ENCODE measurements at places on chromosomes 11 and 22.

DNA sequence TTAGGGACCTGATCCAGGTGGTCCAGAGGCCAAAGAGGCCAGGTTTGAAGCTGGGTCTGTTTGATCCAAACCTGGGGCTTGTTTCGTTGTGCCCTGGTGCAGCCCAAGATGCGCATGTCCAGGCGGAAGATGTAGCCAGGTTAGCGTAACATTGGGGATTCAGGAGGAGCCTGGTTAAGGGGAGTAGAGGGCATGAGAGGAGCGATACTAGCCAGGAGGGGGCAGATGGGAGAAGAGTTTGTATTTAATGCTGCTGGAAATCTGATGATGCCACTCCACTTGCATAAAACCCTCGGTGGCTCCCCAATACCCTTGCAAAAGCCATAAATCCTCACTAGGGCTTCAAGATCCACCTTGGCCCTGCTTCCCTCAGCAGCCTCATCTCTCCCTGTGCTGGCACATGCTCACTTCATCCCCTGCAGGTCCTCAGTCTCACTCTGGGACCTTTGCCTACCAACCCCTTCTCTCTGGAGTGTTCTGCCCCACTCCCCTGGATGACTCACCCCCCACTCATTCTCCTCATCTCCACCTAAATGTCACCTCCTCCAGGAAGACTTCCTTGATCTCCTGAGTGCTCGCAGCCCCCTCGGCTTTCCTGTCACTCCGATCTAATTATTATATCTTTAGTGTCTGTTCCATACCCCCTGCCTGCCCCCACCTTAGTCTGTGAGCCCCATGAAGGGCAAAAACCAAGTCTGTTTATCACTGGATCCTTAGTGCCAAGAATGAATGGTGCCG, 95.9 kb downstream of the MIAT start:
- DNase-seq: no peak

GRCh38 chr11:131924457-131925201, 554.2 kb downstream of the NTM start:
- DNase-seq: no peak

- DNase-seq: no peak
Measured at GRCh38 chr22:23128269-23129108, 13.3 kb downstream of the RSPH14 start.

- no peak for DNase-seq
Measured at GRCh38 chr11:34182921-34183685, 77.7 kb downstream of the NAT10 start.

DNA sequence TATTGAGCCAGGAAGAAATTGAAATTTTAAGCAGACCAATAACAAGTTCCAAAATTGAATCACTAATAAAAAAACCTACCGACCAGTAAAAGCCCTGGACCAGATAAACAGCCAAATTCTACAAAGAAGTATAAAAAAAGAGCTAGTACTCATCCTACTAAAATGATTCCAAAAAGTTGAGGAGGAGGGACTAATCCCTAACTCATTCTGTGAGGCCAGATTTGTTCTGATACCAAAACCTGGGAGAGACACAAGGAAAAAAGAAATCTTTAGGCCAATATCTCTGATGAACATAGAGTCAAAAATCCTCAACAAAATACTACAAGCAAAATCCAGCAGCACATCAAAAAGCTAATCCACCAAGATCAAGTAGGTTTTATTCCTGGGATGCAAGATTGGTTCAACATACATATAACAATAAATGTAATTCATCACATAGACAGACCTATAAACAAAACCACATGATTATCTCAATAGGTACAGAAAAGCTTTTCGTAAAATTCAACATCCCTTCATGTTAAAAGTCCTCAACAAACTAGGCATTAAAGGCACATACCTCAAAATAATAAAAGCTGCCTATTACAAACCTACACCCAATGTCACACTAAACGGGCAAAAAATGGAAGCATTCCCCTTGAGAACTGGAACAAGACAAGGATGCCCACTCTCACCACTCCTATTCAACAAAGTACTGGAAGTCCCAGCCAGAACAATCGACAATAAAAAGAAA, 13.1 kb downstream of the OR52A5 start:
- no peak for DNase-seq

- DNase-seq: no peak
Measured at GRCh38 chr11:80937842-80938241, 1497.0 kb upstream of the TENM4 start.

DNA sequence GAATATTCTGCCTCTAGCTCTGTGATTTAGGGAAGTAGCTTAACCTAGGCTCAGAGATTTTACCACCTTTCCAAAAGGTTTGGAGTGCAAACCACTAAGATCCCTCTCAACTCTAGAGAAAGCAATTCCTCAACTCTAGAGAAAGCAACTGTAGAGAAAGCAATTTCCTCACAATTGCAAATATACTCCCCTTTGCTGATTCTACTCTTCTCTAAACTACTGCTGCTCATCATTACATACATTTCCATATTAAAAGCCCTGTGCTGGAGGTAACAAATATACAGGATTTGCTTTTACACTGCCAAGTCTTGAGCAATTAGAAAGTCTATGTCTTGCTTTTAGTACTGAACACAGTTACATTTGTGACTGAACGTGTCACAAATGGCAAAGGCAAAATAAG, 48.2 kb downstream of the ALG9 start:
- DNase-seq: no peak

DNA sequence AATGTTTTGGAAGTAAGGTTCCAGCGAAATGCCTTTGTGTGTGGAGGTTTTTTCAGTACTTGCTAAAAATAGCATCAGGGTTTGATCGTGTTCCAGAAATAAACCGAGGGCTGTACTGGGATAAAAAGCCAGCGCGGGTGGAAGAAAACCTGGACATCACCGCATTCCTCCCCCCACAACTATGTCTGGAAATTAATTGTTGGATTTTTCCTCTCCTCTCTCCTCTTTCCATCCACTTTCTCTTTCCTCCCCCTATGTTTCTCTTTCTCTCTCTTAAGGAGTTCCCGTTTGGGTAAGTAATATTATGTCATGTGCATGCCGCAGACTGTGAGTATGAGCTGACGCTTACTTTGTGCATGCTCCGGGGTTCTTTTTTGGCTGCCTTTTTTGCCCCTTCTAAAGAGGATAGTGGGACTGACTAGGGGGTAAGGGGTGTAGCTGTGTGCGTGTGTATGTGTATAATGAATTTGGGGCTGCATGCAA, 104.2 kb upstream of the HSD17B12 start:
- DNase-seq: no peak

DNA sequence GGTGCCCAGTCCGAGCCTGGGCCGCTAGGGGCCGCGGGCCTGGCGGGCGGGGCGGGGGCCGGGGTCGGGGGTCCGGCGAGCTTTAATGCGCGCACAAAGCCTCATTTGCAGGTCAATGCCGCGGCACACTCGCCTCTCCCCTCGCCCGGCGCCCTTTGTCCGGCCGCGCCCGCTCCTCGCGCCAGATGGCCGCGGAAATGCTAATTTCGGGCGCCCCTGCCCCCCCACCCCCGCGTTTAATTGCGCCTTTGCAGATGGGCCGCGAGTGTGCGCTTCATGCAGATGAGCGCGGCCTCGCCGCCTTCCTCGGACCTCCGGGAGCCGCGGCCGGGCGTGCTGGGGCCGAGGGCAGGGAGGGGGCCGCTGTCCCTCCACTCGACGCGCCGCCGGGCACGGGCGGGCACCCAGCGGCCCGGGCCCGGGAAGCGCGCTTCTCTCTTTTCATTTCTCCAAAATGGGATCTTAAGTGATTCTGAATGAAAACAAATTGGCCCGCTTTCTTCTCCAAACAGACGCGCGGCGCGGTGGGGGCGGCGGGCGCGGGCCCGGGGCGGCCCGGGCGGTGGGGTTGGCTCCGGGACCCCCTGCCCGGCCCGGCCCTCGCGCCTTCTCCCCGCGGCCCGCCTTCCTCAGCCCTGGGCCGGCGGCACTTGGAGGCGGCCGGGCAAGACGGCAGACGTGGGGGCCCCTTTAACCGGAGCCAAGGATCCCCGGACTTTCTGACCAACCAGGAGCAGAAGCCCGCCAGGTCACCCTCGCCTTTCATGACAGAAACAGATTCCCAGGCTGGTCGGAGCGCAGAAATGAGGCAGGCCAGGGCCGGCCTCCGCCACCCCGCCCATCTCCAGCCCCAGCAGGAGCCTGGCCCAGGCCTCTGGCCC, 22.9 kb downstream of the CDKN1C start:
- no peak for DNase-seq

GRCh38 chr22:22527312-22527711, 7.2 kb upstream of the ZNF280A start:
- DNase-seq: no peak

DNA sequence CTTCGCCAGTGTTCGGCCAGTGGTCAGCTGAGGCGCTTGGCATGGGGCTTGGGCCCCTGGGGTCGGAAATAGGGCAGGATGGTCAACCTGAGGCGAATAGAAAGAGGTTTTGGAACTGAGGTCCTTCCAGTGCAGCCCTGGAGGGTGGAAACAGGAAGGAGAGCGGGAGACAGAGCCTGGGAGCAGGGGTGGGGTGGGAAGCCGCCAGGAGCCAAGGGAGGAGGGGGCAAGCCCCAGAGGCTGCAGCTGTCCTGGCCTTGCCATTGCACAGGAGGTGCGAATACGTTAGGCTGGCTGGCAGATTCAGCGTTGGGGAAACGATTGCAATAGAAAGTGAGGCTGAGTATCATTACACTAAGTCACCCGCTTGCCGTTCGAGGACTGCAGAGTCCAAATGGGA, 13.9 kb upstream of the KCTD17 start:
- no peak for DNase-seq

DNA sequence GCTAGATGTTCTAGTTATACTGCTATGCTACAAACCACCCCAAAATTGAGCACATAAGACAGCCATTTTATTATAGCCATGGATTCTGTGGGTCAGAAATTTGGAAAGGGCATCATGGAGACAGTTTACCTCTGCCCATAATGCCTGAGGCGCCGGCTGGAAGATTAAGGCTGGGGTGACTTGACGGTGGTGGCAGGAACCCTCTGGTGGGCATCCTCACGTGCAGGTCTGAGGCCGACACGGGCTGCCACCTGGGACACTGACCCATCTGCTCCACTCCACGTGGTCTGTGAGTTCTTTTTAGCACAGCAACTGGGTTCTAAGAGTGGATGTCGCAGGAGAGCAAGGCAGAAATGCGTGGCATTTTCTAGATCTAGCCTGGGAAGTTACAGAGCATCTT, 40.0 kb upstream of the PRDM11 start:
- no peak for DNase-seq

DNA sequence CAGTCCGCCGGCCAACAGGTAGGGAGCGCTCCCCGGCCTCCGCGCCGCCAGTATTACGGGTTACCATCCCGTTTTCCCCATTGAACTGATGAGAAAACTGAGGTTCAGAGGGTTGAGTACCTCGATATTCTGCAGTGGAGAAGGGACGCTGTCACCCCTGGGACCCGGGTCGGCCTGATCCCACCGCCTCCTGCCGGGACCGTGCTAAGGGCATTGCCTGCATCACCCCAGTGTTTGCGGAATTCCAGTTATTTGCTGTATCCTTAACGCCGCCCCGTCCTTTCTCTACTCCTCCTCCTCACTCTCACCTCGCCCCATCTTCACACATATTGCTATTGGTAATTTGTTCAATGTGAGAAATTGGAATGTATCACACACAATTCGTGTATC, 370 bp upstream of the A4GALT start:
- DNase-seq: no peak

- DNase-seq: peak; percentile 12
Measured at GRCh38 chr22:34113381-34113780, 193.1 kb upstream of the LARGE1 start.

DNA sequence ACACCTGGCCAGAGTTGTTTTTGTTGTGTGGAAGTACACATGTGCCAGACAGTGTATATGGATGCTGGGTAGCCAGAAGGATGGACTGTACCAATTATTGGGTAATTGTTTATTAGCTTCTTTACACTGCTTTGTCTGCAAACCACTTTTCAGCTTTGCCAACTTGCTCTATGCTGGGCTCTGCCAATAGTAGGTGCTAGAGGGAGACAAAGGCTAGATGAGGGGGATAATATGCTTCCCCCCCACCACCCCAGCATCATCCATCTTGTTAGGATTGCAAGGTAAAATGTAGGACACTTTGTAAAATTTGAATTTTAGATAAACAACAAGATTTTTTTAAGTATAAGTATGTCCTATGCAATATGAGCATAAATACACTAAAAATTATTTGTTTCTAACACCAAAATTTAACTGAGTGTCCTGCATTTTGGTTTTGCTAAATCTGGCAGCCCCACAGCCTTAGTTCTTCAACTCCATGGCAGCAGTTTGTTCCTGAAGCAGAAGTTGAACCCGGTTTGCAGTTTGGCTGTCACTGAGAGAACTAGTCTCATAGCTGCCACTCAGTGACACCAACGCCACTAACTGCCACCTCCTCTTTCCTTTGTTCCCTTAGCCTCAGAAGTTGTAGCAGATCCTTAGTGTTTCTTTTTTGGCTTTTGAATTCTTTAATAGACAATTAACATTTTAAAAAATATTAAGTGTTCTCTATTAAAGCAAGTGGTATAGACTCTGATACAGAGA, 78.8 kb downstream of the CCDC81 start:
- no peak for DNase-seq

Measured in NCI-H2107 (cell line).